ENCODE measurements at places on chromosomes 12 and 14.

DNA sequence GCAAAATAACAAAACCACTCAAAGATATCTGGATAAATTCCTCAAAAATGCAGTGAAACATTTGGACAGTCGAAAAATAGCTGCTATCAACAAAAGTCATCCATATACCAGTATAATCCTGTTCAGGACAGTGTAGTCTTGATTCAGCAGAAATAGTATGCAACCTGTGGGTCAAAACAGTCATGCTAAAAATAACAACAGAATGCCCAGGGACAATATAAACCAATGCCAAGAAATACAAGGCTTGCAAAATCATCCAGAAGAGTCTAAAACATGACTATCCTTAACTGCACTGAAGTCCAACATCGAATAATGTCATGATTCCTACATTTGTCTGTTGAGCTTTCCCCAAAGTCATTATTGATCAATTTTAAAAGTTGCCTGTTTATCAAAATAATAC is 425.9 kb downstream of the FSCB start:
- no peak for DNase-seq

- no peak for DNase-seq
These were observed 255.0 kb downstream of the PAWR start for GRCh38 chr12:79435742-79436141.

DNA sequence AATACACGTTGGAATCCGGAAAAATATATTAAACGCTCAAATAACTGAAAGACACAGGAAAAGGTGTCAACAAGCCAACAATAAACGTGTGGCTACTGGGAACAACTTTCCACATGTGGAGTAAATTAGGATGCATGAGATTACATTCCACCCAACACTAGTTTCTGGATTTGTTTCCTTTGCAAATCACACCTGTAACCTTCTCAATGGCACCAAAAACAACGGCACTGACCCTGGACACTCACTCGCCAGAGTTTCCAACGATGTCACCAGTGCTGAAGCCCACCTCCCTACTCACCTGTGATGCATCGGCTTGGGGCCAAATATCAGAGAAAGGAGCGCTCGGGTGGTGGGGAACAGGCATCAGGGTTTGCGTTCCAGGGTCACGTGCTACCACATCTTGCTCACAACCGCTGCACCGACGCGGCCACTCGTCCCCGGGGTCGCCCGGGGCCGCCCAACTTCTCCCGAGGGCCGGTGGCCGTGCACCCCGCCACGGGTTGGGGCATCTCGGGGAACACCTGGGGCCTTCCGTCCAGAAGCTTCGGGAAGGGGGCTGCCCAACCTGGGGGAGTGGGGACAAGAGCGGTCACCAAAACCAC is 629 bp downstream of the PRDM4 start:
- DNase-seq: peak; percentile 51

DNA sequence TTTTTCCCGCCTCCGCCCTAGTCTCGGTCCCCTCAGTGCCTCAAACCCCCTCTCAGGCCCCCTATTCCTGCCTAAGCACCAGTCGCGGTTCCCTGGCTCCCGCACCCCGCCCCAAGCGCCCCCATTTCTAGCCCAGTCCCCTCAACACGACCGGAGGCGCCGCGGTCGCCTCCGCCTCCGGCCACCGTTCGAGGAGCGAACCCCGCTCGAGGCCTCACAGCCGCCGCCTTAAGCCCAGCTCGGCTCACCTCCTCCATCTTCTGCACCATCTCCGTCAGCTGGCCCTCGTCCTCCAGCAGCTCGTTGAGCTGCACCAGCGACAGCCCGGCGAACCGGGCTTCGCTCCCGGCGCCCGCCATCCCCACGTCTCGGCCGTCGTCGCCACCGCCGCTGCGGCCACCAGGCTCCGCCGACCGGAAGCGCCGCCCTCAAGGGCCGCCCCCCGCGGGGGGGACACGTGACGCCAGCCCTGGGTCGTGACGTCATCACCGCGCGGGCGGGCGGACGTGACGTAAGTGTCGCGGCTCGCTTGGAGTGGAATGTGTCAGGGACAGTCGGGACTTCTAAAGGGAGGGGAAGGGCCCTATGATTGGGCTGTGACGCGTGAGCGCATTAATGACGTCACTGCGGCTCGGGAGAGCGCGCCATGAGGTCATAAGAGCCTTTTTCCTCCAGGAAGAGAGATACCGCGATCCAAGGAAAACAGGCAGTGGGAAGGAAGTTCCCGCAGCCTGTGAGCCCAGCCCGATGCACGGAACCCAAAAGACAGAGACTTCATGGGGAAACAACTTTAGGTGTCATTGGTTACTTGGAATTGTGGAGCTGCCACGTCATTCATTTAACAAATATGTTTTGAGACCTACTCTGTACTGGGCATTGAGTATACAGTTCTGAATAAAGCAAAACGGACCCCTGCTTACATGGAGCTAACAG is at the start of gene VPS37B:
VPS37B (minus strand) TSS at position 421 of the 933 bp plus-strand sequence; CDS start at position 359, 62 bp downstream.
- DNase-seq: peak; percentile 89

- DNase-seq: no peak
These were observed 176.8 kb downstream of the APAF1 start for GRCh38 chr12:98821866-98822265.

- no peak for DNase-seq
These were observed 17.8 kb upstream of the MCRS1 start for GRCh38 chr12:49585477-49586459.

GRCh38 chr12:26403601-26404000 is 208.2 kb downstream of the SSPN start:
- no peak for DNase-seq

DNA sequence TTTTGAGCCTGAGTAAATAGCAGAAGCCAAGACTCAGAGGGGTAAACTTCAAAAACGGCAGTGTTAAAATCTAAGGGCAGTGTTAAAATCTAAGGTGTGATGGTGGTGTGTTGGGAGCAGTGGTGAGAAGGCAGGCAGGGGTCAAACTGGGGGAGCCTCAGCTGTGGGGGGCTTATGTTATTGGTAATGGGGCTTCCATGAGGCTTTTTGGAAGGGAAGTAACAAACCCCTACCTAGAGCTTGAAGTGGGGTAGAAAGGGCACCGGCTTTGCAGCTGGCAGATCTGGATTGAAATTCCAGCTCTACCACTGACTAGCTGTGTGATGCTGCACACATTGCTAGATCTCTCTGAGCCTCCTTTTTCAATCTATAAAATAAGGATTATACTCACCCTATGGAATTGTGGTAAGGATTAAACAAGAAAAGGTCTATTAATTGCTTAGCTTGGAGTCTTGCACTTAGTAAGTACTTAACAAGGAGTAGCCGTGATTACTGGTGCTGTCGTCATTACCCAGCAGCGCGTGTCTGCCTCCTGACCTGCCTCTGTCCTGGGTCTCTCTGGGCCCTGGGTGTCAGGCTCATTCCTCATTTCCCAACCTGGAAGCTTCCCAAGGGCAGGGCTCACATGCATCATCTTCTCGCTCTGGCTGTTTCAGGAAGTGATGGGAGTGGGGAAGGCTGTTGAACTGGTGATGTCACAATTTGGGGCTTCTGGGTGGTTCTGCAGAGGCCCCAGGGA is 18.5 kb upstream of the KRT80 start:
- no peak for DNase-seq

- DNase-seq: no peak
These were observed 95.1 kb downstream of the NT5DC3 start for GRCh38 chr12:103745962-103746361.

DNA sequence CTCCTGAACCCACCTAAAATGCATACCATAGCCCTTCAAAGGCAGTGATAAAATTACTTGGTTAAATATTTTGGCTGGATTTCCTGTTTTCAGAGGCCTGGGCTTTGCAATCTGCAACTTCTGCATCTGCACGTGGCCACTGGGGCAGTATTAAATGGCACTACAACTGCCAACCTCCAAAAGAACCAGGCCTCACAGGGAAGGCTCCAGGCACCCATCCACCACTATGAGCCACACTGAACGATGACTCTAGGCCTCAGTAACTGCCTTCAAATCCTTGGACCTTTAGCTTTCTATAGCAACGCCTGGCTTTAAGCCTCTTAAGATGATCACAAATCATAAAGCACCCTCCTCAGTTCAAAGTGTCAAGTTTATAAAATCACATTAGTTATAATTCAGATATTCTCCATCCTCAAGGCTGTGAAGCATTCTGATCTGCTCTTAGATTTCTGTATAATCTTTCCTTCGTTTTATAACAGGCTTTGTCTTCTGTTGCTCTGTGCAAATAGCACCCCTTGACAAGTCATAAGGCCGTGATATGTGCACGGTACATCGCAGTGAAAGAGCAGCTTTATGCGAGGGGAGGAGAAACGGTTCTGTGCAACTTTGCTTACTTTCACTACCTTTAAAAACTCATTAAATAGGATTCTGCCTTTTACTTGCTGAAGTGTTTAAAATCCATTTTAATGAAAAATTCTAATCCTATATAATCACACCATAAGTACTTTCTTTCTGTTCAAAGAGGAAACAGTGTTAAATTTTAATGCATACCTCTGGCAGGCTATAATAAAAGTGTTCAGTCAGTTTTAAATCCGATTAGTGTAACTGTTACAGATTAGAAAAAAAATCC is 196.4 kb upstream of the G2E3 start:
- DNase-seq: no peak

DNA sequence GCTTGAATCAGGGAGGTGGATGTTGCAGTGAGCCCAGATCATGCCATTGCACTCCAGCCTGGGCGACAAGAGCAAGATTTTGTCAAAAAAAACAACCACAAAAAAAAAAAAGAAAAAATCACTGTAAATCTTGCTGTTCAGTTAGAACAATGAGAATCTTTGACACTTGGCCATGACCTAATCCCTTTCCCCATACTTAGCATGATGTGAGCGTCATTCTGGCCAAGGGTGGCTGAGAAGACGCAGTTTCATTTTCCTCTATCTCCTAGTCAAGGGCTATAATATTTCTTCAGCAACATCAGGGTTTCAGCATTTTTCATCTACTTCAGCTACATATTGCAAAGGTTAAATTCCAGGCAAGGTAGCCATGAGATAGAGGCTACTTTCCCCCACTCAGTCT is 599.4 kb upstream of the MDGA2 start:
- no peak for DNase-seq

DNA sequence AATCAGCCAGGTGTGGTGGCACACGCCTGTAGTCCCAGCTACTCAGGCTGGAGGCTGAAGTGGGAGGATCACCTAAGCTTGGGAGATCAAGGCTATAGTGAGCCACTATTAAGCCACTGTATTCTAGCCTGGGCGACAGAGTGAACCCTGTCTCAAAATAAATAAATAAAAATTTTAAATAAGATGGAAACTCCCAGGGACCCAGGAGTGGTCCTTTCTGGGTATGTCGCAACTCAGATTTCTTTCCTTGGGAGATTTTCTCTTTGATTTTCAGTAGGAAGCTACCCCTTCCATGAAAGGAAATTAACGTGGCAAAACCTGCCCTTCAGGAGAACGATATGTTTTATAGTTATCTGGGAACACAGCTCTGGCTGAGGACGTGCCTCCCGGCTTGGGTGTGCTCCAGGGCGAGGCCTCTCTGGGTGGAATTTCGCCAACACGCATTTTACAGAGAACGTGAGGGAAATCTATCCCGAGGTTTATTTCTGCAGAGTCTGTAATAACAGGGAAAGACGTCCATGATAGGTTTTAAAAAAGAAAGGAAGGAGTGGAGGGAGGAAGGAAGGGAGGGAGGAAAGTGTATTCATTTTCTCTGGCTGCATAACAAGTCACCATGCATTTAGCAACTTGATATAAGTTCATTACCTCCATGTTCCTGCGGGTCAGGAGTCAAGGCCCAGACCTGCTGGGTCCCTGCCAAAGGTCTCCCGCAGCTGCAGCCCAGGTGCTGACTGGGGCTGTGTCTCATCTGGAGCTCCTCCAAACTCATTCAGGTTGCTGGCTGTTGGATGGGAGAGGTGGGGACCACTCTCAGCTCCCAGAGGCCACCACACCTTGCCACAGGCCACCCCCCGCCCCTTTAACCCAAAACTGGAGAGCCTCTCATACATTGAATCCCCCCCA is 80.6 kb upstream of the GSC start:
- DNase-seq: no peak

- no peak for DNase-seq
These were observed 246.4 kb downstream of the RPL10L start for GRCh38 chr14:46404865-46405811.

DNA sequence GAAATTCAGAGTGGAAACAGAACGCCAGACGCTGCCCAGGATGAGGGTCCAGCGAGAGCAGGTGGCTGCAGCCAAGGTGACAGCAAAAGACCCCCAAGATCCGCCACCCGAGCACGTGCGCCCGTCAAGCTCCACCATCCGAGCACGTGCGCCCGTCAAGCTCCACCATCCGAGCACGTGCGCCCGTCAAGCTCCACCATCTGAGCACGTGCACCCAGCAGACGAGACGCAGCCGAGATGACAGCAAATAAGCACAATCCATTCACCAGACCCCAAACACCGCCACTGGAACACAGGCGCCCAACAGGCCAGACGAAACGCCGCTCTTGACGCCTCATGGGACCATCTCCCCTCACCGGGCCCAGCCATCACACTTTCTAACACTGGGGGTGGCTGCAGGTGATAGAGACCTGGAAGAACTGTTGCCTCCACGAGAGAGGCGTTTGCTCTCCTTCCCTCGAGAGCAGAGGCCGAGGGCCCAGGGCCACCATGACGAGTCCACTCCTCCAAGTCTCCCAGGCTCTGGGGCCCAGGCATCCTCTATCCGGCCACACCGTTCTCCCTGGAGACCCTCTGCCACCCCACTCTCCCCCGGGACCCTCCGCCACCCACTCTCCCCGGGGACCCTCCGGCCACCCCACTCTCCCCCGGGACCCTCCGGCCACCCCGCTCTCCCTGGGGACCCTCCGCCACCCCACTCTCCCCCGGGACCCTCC is 62.1 kb upstream of the GALNT9 start:
- DNase-seq: no peak
